ENCODE measurements at places on chromosomes 2 and 18.

- DNase-seq, result no peak
These were observed 185.8 kb downstream of the VAPA start for GRCh38 chr18:10099539-10100140.

DNA sequence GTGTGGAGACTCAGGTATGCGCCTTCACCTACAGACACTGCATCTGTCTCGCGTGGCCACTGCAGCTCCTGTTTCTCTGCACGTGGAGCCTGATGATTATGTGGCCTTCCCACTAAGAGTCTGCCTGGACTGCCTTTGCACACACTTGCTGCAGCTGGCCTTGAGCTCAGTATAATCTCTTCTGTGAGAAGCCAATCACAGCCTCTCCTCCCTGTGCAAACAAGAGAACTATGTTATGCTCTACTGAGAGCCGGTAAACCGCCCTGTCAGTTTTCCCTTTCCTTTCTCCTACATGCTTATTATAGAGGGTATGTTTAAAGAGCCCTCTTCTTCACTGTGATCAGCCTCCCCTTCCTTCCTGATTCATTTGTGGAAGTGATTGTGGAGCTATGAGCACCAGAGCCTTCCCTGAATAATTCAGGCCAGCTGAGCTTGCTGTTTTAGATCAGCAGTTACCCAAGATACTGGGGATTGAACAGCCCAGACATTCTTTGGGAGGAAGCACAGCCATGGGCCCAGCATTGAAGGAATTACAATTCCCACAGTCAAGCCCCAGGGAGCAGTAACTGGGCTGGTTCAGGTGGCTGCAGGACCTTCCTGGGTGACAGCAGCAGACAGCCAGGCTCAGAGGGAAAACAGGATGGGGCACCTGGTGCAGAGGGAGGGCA, 3.7 kb upstream of the TGFA start:
- no peak for DNase-seq

DNA sequence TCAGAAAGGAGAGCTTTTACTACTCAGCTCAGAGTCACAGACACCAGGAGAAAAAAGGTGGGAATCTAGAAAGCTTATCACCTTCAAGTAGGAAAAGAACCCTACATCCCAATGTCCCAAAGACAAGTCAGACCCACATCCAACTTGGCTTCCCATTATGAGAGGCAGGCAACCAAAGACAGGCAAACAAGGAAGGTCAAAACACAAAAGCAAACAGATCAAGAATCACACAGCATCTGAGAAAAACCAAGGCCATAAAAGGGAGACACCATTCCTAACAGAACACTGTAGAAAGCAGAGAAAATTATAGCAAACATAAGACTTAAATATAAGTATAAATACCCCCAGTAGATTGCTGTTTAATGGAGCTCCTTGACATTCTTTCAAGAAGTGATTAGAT, 40.7 kb downstream of the SLC3A1 start:
- DNase-seq, result no peak

- DNase-seq, result no peak
These were observed 365.1 kb upstream of the NETO1 start for GRCh38 chr18:73232933-73233332.

DNA sequence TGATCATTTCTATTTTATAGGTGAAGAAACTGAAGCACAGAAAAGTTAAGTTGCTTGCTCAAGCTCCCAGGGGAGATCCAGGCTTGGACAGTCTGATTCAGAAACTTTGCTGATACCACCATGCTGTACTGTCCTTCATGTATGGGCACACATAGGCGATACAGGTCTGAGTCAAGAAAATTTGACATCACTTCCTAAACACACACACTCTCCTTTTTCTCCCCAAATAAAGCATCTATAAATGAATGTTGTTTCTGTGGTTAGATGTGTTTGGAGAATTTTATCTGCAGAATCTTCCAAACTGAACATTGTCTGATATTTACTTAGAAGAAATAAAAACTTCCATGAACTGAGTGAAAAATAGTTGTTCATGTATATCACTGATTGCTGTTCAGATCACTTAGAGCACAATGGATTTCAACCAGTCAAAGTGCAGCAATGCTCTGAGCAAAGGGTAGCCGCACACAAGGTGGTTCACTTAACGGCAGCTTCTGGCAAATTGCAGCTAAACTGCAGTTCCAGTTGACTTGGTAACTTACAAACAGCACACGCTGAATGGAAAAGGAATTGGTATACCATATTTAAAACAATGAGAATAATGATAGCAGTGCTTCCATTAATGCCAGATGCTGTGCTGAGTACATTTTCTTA, 10.0 kb upstream of the AGFG1 start:
- DNase-seq, result no peak

DNA sequence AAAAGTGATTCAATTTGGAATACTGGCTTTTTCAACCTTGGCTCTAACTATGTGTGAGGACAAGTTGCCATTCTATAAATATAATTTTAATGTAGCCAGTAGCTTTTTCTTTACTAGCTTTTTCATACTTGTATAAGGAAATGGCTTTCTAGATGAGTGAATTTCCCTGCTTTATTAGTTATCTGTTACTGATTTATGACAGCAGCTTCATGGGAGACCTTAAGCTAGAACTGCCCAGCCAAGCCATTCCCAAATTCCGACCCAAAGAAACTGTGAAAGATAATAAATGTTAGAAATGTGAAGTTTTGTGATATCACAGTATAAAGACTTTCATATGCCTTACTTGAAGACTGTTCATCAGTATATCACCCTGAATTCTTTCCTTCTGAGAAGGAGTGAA, 32.3 kb downstream of the BABAM2 start:
- DNase-seq, result no peak

DNA sequence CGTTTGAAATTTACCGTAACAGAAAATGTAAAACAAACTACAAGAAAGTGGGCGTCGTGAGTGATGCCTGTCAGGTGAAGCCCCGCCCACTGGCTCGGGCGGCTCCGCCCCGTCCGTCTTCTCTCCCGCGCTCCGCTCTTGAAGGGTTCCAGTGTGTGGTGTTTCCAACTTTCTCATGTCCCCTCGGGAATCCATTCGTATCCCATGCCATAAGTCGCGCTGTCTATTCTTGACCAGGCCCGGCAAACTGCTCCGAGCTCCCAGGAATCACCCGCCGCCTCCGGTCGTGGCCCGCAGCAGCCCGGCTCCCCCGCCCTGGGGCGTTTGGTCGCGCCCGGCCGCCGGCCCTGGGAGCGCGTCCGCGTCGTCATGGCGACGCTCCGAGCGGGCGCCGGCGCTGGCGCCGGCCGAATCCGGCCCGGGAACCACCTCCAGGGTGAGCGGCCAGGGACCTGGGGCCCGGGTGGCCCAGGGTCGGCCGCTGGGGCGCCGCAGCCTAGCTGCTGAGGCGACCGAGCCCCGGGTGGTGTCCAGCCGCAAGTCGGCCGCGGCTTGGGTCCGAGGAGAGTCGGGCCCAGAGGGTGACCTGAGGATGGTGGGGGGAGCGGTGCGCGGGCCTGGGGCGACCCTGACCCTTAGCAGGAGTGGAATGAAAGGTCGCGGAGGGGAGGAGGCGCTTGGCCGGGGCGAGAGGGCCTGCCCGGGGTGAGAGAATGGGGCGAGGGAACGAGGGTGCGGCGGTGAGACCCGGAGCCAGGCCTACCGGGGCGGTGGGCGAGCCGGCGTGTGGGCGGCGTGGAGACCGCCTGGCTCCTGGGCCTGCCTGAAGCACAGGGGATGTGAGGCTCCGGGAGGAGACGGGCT, at the start of gene CFAP221:
CFAP221 (plus strand) TSS at position 375 of the 864 bp plus-strand sequence. CDS start 1,683 bp downstream, outside the sequence.
- peak; percentile 23 for DNase-seq

GRCh38 chr18:63972002-63972376, 2.1 kb downstream of the SERPINB8 start:
- no peak for DNase-seq

DNA sequence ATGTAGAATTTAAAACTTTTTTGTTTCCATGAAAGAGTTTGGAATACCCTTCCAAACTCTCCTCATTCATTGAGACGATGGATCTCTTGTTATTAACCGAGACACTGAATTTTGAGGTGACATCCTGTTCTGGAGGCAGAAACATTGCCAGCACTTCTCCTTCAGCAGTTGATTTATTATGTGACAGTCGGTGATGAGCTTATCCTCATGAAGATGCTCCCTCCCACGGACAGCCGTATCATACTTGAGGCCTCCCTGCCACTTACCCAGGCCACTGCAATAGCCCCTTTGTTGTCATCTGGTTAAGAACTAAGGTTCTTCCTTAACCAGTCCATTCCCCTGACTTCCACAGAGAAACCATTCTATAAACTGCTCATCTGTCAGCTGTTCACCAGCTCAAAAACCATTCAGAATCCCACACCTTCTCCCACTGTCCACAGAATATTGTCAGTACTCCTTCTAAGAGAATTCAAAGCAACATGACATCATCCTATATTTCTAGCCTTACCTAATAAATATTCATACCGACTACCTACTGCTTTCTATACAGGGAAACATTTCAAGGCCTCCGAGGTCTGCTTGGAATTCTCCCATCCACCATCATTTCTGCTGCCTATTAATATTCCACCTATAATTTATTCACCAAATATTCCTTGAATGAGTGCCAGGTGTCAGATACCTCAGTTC, 139.0 kb upstream of the TRIB2 start:
- no peak for DNase-seq

DNA sequence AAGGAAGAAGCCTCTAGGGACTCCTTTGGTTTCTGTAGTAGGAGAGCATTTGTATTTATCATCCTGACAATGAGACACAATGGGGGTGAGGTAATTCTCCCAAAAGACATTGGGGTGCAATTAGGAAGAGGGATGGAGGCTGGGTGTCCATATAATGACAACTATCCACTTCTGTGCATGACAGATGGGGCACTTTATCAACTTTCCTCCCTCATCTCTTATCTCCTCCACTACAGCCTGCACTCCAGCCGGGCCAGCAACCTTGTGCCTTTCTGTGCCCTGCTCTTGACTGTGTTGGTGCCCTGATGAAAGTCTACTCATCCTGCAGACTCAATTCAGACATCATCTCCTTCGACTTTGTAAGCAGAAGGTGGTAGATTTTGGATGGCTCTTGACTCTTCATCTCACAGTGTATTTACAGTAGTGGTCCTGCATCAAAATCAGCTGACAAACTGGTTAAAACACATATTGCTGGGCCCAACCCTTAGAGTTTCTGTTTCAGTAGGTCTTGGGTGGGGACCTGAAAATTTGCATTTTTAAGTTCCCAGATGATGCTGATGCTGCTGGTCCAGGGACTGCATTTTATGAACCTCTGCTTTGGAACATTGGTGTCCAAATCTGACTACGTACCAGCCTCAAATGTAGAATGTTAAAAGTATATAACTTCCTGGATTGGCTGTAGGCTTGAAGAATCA, 40.8 kb upstream of the CFAP36 start:
- DNase-seq, result no peak

GRCh38 chr18:58412844-58413666, 215.8 kb downstream of the ALPK2 start:
- DNase-seq, result no peak

DNA sequence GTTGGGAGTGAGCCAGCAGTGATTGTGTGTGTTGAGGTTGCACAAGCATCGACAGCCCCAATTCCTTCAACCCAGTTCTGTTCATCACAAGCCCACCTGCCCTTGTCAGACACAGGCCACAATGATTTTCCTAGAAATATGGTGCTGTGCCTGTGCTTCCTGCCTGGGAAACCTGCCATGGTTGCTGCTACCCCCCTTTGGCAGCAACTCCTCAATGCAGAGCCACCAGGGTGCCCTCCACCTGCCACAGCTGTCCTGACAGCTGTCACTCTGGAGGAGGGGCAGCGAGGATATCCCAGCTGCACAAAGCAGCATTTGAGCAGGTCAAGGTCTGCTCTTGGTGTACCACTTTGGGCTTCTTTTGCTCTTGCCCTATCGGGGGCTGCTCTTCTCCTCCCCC, 27.1 kb downstream of the SMIM21 start:
- DNase-seq, result peak; percentile 14
